KG1 (cell line): ENCODE measurements at places on chromosomes 1 and 21.

GRCh38 chr1:96536581-96536980, 185.0 kb upstream of the PTBP2 start:
- DNase-seq = no peak

DNA sequence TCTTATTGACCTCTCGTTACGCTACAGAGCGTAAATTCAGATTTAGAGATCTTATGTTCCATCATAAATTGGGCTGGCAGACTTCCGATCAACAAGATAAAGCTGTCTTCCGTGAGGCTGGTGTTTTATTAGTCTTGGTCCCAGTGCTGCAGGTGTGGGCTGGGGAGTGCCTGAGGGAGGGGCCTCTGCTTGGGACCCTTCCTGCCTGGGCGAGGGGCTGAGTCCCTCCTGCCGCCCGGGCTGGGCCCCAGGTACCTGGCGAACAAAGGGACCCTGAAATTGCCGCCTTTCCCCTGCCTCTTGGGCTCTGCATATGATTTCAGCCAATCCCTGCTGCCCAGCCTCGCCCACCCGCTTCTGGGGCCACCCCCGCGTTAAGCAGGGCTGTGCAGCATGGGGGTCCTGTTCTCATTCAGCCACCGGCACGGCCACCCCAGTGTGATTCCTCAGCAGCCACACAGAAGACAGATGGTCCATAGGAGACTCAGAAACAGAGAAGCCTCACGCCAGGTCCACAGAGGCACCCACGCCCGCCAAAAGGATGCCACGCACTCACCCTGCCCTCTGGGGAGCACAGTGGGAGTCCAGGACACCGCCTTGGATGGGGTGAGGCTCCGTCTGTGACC, 6.1 kb upstream of the SAMD11 start:
- no peak for DNase-seq

- no peak for DNase-seq
Observed at GRCh38 chr21:15152591-15152990, 87.8 kb upstream of the NRIP1 start.

DNA sequence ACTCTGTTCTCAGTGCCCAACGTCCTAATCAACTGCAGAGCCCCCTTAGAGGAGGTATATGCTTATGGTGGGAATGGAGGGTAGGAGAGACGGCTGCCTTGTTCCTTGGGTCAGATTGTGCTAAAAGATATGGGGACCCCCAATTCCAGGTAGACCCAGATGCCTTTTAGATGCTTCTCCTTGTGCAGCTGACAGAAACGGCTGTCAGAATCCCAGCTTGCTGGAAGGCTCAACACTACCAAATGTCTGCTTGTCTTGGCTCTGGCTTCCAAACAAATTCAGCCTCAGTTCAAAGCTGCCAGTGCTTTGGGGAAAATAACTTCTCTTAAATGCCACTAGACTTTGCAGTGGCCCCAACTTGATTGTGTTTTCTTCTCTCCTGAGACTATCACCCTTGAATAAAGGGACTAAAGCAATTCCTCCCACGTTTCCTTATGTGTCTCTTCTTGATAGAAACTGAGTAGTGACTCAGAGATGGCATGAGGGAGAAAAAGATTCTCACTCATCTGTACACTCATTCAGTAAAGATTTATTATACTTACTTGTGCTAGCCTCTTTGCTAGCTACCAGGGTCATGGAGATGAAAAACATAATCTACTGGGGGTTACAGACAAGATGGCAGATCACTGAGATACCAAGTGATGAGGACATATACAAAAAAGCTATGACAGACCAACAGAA, 3.4 kb upstream of the RNF19B start:
- DNase-seq = no peak

GRCh38 chr1:233355841-233356704, 28.5 kb downstream of the MAP3K21 start:
- no peak for DNase-seq

DNA sequence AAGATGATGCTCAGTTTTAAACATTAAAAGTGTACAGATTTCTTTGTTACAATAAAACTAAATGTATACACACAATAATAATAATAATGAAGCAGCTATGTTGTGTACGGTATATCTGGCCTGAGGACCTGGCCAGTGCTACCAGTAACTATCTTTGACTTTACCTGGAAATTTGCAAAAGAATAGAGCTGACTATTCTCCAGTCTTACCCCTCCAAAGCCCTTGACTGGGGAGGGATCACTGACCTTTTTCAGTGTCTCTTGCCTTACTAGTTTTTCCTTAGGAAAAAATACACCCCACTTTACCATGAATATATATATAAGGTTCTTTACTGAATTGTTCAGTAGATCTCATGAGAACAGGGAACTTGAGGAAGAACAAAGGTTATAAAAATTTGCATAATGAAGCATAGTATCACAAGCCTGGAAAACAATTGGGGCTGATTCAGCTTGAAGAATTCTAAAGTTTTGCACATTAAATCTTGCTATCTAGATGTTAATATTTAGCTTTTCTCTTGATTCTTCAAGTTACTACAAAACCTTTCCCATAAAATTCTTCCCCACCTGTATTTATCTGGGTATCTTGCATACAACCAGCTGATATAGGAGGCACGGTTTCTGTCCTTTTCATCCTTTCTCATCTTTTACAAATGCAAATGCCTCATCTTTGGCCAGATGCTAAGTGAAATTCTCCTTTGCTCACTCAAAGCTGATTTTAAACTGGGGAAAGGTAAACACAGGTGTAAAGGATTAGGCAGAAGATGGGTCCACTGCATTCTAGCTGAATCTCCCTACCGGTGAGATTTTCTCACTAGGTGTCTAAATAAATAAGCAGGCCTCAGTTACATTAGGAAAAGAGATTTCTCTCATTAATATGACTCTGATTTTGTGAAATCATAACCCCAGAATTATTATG, 25.0 kb upstream of the SLAMF1 start:
- DNase-seq = no peak

DNA sequence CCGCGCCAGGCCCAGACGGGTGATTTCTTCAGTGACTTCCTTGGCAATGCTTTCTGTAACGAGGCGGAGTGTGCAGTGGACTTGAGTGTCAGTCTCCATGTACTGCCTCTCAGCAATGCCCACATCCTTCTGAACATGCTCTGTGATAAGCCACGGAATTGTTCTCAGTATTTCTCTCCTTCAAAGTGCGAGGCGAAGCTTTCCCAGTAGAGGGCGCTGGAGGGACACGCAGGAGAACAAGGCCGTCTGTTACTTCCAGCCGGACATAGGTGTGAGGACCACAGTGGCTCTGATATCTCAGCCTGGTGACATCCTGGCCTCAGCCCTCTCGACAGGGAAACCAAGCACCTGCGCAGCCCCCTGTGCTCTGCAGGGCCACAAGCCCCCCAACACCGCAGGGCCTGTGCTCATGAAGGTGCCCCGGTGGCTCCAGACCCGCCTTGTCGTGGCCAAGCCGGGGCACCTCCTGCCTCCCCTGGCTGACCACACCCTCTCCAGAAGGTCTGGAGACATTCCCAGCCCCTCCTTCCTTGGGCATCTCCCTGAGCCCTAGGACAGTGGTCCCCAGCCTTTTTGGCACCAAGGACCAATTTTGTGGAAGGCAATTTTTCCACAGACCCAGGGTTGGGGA, 46.1 kb upstream of the BACE2 start:
- DNase-seq = peak; percentile 22

GRCh38 chr1:77280962-77281361, 857 bp upstream of the AK5 start:
- DNase-seq = no peak

DNA sequence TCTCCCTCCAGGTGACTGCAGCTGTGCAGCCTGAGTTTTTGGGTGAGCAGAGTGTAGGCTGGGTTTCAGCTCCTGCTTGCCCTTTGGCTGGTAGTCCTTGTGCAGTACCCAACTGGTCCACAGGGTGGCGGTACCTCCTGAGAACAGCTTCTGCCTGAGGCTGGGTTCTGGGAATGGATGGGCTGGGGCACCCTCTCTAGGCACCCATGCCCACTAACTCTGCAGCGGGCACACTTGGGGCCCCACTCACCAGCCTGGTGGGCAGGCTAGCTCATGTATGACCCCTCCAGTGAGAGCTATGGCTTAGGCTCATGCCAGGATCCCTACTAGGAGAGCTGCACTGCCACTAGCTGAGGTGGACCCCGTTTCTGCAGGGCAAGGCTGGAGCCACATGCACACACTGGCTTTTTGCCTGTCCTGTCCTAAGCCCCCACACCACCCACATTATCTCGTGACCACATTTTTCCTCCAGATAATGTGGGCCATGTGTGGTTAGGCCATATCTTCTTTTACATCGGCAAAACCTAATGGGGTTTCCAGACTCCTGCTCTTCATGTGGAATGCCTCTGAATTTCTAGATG, 15.5 kb upstream of the GSTM4 start:
- DNase-seq = peak; percentile 72

- no peak for DNase-seq
Observed at GRCh38 chr1:244211559-244211944, 160.5 kb downstream of the ZBTB18 start.

- DNase-seq = no peak
Observed at GRCh38 chr1:243938208-243938607, 88.2 kb upstream of the AKT3 start.

DNA sequence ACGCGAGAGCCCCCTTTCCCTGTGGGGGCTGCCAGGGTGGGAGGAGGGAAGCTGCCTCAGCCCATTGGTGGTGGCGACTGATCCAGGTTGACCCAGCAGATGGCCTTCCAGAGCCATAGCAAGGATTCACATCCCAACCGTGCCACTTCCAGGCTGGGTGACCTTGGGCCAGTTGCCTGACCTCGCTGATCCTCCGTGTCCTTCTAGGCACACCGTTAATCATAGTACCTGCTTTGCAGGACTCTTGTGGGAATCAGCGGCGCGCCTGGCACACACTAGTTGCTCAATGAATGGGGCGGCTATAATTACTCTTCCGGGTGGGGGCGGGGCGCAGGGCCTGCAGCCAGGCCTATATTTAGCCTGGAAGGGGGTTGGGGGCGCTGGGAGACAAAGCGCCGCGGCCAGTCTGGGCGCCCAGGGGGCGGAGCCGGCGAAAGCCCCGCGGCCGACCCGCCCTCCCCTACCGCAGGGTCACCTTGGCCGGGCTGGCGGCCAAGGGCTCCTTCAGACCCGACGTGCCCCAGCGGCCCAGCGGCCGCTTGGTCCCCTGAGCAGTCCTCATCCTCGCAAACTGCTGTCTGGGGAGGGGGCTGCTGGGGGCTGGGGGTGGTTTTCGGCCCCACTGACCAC, 5.1 kb downstream of the HSPB7 start:
- no peak for DNase-seq

GRCh38 chr1:32900956-32901822, at the start of gene TMEM54:
TMEM54 (minus strand) TSS chr1:32901389; CDS start chr1:32901238, 151 bp downstream.
- no peak for DNase-seq

GRCh38 chr21:39208624-39209333, 25.5 kb upstream of the PSMG1 start:
- DNase-seq = no peak

DNA sequence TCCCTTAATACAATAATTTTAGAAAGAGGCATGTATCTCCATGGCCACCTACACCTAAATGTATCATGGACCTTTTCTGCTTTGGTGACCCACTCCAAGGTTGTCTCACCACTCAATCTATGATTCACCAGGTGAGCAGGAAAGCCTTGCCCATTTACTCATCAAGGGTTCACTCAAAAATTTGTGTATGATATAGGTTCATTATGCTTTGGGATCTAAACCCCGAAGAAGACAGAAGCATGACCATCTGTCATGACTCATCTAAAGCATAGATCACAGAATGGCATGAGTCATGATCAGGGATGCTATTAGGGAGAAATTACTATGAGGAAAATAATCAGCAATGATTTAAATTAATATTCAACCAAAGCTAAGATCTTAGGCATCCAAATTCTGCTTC, 38.5 kb downstream of the PYHIN1 start:
- no peak for DNase-seq

- DNase-seq = no peak
Observed at GRCh38 chr1:217781056-217781455, 149.9 kb downstream of the SPATA17 start.

DNA sequence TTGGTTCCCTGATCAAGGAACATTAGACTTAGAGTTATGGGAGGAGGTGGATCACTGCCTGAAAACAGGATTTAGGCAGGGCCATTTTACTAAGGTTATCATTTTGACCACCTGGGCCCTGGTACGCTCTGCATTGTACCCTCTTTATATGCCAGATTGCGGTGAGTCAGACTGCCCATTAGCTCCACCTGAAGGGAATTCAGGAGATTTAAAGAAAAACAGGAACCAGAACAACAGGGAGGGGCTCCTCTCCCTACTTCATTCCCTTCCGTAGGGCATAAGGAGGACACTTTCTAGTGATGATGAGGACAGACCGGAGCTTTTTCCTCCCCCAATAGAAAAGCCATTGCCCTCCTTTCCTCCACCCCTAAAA, 20.6 kb upstream of the ITLN1 start:
- DNase-seq = no peak

DNA sequence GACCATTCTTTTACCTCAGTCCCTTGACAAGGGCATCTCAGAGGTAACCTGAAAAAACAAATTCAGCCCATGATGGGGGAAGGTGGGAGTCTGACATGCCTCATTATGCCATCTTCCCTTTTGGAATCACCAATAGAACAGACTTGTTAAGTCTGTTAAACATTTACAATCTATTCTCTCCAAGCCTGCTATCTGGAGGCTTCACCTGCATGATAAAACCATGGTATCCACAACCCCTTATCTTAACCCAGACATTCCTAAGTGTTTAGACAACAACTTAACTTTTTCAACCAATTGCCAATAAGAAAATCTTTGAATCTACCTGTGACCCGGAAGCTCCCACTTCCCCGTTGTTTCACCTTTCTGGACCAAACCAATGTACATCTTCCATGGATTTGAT, 233.0 kb upstream of the CACYBP start:
- DNase-seq = no peak

DNA sequence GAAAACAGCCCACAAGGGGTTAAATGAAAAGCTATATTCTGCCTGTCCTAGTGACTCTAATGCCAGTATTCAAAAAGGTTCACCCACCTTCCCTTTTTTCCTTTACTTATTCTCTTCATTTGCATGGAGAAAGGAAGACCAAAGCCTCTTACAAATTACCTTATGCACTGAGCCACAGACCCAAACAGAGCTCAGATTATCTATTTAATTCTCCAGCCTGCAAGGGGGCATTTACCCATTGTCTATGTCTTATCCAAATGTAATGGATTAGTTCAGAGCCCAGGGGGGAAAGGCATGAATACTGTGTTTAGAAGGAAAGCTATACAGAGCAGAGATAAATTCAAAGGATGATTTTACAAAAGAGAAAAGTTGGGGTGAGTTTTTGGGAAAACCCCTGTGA, 388.5 kb downstream of the OMA1 start:
- no peak for DNase-seq

DNA sequence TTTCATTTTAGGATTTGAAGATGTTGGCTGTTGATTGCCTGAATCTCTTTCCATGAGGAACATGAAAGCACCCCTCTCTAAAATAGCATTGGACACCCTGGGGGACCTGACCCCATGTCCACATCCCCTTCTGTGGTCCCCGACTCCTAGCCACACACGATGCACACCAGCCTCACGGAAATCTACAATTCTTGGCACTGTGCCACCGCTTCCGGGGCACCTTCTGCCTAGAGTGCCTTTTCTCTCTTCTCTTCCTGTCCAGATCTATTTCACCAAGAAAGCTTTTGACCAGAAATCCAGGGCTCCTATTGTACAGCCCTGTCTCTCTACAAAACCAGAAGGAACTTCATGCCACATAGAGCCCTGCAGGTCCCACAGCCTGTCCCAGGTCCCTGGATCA, 50.3 kb downstream of the MYSM1 start:
- DNase-seq = no peak

- DNase-seq = no peak
Observed at GRCh38 chr1:4265836-4266235, 365.8 kb upstream of the C1orf174 start.

GRCh38 chr1:24117722-24118409, 5.9 kb upstream of the MYOM3 start:
- no peak for DNase-seq

GRCh38 chr1:88056881-88057280, 627.2 kb upstream of the PKN2 start:
- DNase-seq = no peak
